Right lung (tissue), 10 donors: ENCODE measurements at places on chromosomes 4 and X. TPM values are rescaled to one million over a fixed set of nuclear protein-coding genes. Genes with fewer than 3 reads are reported as not detected.
A peak's percentile ranks its signal among the peaks of the same experiment; 100 is the strongest.

GRCh38 chr4:73446336-73446938, 10.4 kb downstream of the AFP start:
- no peak for DNase-seq

- no peak for DNase-seq
These were observed 34.7 kb downstream of the P2RY10 start for GRCh38 chrX:78979789-78980464.

- no peak for DNase-seq
These were observed 23.0 kb downstream of the GRXCR1 start for GRCh38 chr4:42915484-42915883.

DNA sequence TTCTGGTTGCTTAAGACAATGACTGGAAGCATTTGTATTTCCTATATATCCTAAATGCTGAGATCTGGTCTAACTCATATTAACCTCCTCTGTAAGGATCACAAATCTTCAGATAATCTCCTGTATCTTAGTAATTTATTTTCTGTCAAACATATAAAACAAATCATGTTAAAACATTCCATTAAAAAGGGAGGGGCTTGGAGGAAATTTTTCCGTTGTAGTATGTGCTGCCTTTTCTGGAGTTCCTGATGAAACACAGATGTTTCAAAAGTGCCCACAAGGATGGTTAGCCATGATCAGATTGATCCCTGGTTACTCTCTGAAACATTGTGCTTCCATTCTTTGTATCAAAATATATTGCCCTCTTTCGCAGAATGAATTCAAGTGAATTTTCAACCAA, 182.1 kb downstream of the TENM3 start:
- no peak for DNase-seq

DNA sequence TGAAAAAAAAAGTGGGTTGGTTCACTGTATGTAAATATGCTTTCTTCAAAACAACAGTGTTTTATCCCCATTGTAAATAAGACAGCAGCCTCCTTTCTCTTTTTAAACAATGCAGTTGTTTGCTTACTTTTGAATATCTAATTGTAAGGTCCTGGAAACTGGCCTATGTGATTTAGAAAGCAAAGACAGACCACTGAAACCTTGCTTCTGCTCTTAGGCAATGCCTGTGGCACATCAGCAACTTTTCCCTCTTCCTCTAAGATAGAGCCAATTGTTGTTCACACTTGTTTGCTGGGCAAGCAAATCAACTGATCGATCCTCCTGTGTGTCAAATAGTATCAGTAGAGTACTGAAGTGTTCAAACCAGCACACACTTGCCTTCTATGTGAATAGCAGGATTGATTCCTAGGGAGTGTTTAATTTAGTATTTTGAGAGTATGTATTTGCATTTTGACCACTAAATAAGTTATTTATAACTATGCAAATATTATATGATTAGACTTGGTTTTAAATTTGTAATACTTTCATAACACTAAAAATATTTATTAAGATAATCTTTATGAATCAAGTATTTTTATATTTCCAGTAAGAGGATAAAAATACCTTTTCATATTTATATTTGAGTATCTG, 55.4 kb upstream of the GRPR start:
- no peak for DNase-seq

- peak; percentile 16 for DNase-seq
These were observed 173.0 kb upstream of the CASK start for GRCh38 chrX:42096265-42096920.

- DNase-seq: no peak
These were observed 48.8 kb downstream of the RBPJ start for GRCh38 chr4:26369581-26369980.

ASB12 gene
- polyA plus RNA-seq: 0.85 TPM

ATOH1 gene
- 0.05 TPM for polyA plus RNA-seq

PNMA3 gene
- 2.3 TPM for polyA plus RNA-seq

GRCh38 chrX:29699239-29699638, 516.1 kb upstream of the MAGEB2 start:
- peak; percentile 12 for DNase-seq

PABPC5 gene
- 10.8 TPM for polyA plus RNA-seq

HTN3 gene
- not detected for polyA plus RNA-seq

DNA sequence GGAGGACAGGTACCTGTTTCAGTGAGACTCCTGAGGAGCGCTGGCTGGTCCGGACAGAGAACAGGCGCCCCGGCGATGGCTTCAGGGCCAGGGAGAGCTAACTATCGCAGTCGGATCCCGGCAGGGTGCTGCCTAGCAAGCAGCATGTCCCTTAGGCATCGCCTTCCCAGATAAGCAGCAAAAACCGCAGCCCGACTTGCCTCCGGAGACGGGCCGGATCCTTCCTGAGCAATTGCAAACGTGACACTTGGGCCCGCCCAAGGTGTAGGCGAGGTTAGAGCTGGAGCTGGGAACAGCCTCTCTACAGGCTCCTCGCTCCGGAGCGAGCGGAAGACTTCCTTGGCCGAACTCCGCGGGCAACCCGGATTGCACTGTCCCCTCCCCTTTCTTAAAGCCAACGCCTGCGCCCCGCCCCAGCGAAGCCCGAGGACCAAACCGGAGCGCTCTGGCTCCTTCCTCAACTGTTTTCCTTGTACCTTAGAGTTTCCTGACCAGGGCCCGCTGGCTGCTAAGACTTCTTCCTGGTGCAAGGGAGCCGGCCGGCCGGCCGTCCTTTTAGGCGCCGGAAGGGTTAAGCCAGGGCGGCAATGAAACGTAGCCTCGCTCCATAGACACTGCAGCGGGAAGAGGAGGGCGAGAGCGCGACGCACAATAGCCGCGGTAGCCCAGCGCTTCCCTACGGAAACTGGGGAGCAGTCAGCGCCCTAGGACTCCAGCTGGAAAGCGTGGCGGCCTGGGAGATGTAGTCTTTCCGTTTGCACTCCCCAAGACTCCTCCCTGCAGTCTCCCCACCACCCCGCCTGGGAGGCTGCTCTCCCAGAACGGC, at the start of gene OPHN1:
Gene OPHN1 (minus strand): TSS at position 341 of the 826 bp plus-strand sequence. CDS start 475 bp downstream, outside the sequence.
- DNase-seq: peak; percentile 62

DNA sequence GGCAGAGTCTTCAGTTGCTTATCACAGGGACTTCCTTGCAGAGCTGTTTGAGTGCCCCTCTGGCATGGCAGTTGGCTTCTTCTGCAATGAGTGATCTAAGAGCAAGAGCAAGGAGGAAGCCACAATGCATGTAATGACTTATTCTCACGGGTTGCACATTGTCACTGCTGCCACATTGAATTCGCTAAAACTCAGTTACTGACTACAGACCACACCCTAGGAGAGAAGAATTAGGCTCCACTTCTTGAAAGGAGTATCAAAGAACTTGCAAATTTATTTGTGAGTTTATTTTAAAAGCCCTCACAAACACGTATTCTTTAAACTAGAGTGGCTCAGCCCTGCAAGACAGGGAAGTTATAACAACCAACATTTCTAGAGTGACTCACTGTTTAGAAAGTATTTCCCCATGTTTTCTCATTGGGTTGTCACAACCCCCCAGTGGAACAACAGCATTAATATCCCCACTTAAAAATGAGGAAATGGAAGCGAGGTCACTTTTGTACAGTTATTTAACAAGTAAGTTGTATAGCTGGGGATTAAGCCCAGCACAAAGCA, 32.4 kb upstream of the RBPJ start:
- DNase-seq: no peak

GRCh38 chrX:45351478-45351877, 150.8 kb upstream of the DIPK2B start:
- DNase-seq: no peak

NMU gene
- 9.1 TPM for polyA plus RNA-seq

DNA sequence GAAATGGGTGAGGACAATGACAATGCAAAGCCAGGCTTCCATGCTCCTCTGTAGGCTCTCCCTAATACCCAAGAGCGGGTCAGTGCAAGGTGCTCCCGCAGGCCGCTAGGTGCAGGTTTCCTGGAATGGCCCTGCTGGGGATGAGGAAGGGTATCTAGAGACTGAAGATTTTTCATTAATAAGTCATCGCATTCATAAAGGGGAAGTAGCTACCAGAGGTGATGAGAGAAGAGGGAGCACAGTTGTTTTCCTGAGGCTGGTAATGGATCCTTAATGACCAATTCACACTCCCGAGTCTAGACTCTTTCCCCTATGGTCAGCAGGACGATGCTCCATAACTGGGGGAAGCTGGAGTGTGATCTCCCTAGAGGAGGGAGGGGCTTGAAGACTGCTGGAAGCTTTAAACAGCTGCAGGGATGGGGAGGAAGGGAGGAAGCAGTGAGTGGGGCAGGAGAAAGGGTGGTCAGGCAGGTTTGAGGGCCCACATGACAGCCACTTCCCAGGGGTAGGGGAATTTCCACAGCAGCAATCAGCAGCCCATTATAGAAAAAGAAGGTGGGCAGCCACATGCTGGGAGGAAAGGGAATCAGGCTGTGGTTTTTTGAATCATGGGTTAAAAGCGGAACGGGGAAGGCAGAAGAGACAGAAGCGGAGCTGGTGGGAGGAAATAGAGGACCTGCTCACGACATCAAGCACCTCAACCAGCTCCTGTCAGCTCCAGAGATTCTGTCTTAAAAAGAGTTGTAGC, 10.2 kb upstream of the ATP6AP2 start:
- no peak for DNase-seq

- peak; percentile 34 for DNase-seq
These were observed 39.5 kb downstream of the TMEM154 start for GRCh38 chr4:152640058-152640921.

DNA sequence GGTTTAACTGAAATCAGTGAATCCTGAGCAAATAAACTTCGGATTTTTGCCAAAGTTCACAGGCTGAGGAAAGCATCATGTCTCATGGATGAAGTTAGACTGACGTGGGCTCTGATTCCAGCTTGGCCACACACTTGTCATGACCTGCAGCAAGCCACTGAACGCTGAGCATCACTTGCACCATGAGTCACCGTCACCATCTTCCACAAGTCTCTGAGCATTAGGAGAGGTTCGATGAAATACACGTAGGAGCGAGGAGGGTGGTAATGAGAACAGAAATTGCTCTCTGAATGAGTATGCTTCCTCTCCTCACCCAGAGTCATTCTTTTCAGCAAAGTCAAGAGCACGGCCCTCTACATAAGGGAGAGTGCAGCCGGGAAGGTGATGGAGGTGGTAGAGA, 3.8 kb upstream of the TRIML2 start:
- DNase-seq: no peak

GRCh38 chr4:20428436-20429160, 176.9 kb downstream of the SLIT2 start:
- no peak for DNase-seq
